ENCODE measurements at places on chromosomes 16 and 17. TPM values are rescaled to one million over a fixed set of nuclear protein-coding genes. Genes with fewer than 3 reads are reported as not detected.

The BFAR gene
- 36.6 TPM for total RNA-seq

The NKD1 gene
- total RNA-seq, result 15.8 TPM

The SCGB1C2 gene
- total RNA-seq, result not detected

The XPO6 gene
- total RNA-seq, result 403 TPM

The C1QTNF1 gene
- not detected for total RNA-seq

The P2RX1 gene
- total RNA-seq, result 3.3 TPM

The ST6GALNAC1 gene
- total RNA-seq, result 2.6 TPM

The MEIOC gene
- 0.72 TPM for total RNA-seq

The KRTAP9-4 gene
- not detected for total RNA-seq

The HOXB1 gene
- not detected for total RNA-seq

The SLC16A11 gene
- total RNA-seq, result 2.2 TPM

The GJC1 gene
- not detected for total RNA-seq

The CDRT15 gene
- not detected for total RNA-seq

The ESRP2 gene
- not detected for total RNA-seq

The APOBR gene
- 7.6 TPM for total RNA-seq

The FAHD1 gene
- total RNA-seq, result 9.7 TPM

The NPIPA3 gene
- total RNA-seq, result 10.0 TPM

The POLR3K gene
- total RNA-seq, result 21.3 TPM

The OR1G1 gene
- not detected for total RNA-seq

The NHLRC4 gene
- total RNA-seq, result 5.0 TPM

The RNF135 gene
- total RNA-seq, result 6.9 TPM

The CD300LG gene
- total RNA-seq, result not detected

The SLC5A11 gene
- 4.2 TPM for total RNA-seq

The GAS2L2 gene
- 0.23 TPM for total RNA-seq

The NEK8 gene
- 13.6 TPM for total RNA-seq

The NDE1 gene
- 103 TPM for total RNA-seq

The RPL13 gene
- 6,021 TPM for total RNA-seq

The FADS6 gene
- total RNA-seq, result not detected

The NDUFAF8 gene
- total RNA-seq, result 51.2 TPM

The CACNG1 gene
- not detected for total RNA-seq

The PHLPP2 gene
- 9.9 TPM for total RNA-seq
